Activated T-cell treated with anti-CD3 and anti-CD28 coated beads, Interleukin-2, amount 50 U/mL, for 4 hours (primary cell): ENCODE measurements at places on chromosomes 2 and 18.

DNA sequence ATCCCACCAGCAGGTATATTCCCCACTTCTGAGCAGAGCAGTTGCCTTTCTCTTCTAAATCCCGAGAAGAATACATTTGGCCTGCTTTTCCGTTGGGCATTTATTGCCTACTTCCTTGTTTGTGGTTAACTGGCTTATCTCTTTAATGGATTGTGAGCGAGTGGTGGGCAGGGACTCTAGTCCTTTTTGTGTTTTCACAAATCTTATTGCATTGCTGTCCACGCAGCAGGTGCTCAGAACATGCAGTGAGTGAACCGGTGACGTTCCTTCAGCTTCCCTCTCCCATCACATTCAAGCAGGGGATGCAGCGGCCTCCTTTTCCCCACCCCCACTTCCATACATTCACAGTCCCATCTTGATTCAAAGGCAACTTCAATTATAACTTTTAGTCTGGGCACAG lies 28.9 kb upstream of the GAREM2 start:
- DNase-seq, result no peak

DNA sequence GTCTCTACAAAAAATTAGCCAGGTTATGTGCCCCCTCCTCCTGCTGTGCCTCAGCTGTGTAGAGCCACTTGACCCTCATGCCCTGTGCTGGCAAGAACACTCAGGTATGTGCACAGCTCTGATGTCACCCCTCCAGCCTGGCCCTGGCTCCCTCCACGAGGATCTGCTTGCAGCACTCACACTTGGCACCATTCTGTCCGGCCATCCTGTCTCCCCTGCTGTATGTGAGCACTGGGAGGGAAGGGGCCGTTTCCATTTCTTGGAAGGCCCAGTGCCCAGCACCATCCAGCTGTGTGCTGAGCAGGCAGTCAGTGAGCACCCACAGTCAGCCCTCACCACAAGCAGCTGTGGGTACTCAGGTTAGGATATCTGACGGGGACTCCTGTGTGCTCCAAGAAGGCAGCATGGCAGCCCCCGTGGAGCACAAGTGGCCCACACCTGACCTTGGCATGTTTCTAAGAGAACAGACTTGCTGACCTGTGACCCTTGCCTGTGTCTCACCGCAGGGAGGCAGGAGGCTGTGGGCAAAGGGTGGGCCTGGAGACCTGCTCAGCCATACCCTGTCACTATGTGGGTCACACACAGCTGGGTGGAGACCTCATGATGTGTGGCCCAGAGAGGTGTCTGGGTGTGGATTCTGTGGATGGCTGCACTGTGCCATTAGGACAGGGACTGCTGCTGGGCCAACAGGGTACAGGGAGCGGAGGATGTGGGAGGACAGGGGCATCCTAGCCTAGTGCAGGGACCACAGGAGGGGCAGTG lies 31.5 kb downstream of the USP34 start:
- no peak for DNase-seq

DNA sequence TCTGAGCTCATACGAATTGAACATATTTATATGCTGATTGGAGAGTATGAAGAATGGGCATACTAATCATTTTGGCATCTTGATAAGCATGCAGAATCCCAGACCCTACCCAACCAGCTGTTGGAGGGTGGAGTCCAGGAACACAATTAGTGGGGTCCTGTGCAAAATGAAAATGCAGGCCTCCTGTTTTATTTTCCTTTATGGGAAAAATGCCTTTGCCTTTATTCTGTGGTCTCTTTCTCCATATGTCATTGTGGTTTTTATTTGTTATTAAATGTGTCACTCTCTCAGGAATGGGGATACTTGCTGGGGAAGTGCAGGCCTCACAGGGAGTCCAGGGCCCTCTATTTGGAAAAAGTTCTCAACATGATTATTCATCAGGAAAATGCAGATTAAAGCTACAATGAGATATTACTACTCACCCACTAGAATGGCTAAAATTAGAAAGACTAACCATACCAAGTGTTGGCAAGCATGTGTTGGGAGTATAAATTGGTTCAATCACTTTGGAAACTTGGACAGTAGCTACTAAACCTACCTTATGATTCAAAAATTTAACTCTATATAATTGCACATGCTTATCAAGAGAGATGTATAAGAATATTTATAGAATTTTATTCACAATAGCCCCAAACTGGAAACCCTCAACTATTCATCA lies 223.1 kb upstream of the FBXO11 start:
- DNase-seq, result no peak

GRCh38 chr18:55488473-55488872 lies 99.5 kb downstream of the TCF4 start:
- DNase-seq, result no peak

GRCh38 chr2:232281858-232282507 lies 96.6 kb upstream of the ALPP start:
- no peak for DNase-seq

- DNase-seq, result peak; percentile 90
Measured at GRCh38 chr2:148874868-148875341, at the start of gene KIF5C. KIF5C (plus strand) TSS chr2:148875227; CDS start chr2:148875618, 391 bp downstream.

- DNase-seq, result no peak
Measured at GRCh38 chr18:78798402-78799175, 181.0 kb upstream of the SALL3 start.

GRCh38 chr2:39730685-39731302 lies 48.3 kb downstream of the THUMPD2 start:
- no peak for DNase-seq
